ENCODE measurements at places on chromosomes 3 and 15.
A peak's percentile ranks its signal among the peaks of the same experiment; 100 is the strongest.

DNA sequence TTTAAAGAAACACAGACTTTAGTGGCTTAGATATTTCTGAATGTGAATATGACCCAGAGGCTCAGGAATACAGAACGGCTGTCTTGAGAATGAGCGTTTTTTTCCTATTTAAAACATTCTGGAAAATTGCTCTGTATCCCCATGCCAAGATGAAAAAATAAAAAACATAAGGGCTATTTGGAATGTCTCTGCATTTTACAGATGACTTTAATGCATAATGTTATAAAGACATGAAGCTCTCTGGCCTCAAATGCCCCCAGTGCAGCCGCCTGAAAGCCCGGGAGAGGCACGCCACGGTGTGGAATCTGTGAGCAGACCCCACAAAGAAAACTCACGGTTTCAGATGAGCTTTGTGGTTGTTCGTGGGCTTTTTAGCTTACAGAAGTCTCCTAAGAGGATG is 322.5 kb upstream of the ICE2 start:
- H3K27ac ChIP-seq = no peak overlapping the region
- no peaks in the 10 kb centered on the region for H3K27me3 ChIP-seq
- DNase-seq = no peak

GRCh38 chr15:56817321-56818080 is 84.2 kb upstream of the ZNF280D start:
- DNase-seq = no peak
- no peak overlapping the region for H3K27ac ChIP-seq
- no peak overlapping the region for H3K4me3 ChIP-seq
- H3K4me1 ChIP-seq = peaks cover 18% of the 10 kb centered on the region

DNA sequence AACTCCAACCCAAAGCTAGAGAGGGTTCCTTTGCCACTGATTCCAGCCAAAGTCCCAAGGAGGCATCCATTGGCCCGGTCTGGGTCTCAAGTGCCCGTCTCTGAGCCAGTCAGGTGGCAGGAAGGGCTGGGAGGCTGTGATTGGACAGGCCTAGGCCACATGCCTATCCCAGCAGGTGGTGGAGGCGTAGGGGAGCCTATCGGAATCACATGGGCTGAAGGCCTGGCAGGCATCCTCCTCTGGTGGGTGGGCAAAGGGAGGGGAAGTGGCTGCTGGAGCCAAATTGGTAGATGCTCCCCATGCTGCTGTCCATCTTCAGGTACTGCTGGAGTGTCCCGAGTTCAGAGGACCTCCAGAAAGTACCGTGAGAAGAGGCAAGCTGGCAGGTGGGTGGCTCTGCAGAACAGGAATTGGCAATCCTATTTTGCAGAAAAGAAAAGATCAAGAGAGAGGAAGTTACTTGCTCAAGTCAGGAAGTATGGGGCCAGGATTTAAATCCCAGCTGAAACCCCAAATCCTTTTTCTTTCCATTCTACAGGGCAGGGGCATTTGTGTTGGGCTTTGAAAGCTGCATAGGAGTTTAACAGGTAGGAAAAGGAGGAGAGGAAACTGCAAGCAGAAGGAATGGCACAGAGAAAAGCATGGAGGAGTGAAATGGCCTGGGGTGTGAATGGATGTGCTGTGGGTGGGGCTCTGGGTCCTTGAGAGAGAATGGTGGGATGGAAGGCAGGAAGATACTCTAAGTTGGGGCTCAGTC is 3.7 kb downstream of the CHST13 start:
- H3K4me1 ChIP-seq = peaks cover 11% of the 10 kb centered on the region
- no peak overlapping the region for H3K27ac ChIP-seq
- no peaks in the 10 kb centered on the region for H3K27me3 ChIP-seq
- DNase-seq = no peak

DNA sequence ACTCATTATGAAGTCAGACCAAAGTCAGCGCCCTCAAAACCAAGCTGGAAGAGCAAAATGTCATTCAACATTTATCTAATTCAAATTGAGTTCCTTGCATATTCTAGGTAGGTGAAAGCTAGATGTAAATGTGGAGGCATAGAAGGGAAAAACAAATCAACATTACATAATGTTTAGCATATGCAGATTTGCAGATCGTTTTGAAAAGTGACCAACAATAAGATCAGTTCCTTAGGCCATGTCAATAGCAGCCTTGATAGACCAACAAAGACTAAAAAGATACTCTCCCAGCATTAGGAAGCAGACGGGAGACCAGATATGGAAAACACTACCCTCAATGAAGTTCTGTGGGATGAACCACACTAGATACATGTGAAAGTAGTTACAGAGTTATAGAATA is 83.0 kb downstream of the PLD1 start:
- no peak overlapping the region for H3K4me3 ChIP-seq
- H3K36me3 ChIP-seq = peaks cover 30% of the 10 kb centered on the region
- peak overlapping the region; percentile 24 for H3K27ac ChIP-seq
- no peak for DNase-seq

DNA sequence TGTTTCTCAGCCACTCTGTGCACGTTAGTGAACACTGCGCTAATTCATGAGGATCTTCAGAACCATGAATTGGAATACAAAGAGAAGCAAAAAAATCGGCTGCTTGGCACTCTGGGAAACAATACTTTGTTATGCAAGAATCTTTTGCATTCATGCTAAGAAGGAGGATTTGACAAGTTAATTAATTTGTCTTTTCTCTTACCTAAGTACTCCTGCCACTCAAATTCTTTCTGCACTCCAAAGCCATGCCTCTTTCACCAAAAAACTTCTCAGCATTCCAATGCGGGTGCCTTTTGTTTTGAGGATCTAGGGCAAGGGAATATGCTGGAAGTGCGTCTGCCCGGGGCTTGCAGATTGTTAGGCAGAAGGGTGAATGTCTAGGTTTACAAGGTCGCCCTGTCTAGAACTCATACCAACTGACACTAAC is 11.3 kb upstream of the KAT2B start:
- no peaks in the 10 kb centered on the region for H3K36me3 ChIP-seq
- H3K27me3 ChIP-seq = no peaks in the 10 kb centered on the region
- no peak overlapping the region for H3K27ac ChIP-seq
- no peak overlapping the region for H3K4me3 ChIP-seq
- DNase-seq = no peak

DNA sequence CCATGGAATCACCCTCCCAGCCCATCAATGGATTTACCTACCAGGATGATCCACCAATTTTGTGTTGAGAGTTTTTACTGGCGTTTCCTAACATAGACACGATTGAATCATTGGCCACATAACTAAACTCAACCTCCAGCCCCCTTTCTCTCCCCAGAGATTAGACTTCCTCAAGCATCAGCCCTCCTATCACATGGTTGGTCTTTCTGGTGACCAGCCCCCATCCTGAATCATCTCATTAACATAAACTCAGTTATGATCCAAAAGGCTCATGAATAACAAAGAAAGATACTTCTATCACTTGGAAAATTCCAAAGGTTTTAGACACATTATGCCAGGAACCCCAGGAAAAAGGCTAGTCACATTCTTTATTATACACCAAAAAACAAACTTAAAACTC is 21.2 kb downstream of the PRKAR2A start:
- no peaks in the 10 kb centered on the region for H3K36me3 ChIP-seq
- no peaks in the 10 kb centered on the region for H3K27me3 ChIP-seq
- H3K4me1 ChIP-seq = no peaks in the 10 kb centered on the region
- no peak for DNase-seq
- H3K27ac ChIP-seq = peak overlapping the region; percentile 11

All from tibial artery (tissue), 4 donors.